H1 (cell line): ENCODE measurements at places on chromosomes 11 and 22.

GRCh38 chr11:64771861-64772260, 6.5 kb downstream of the SF1 start:
- DNase-seq: no peak

- no peak for DNase-seq
These were observed 953.0 kb downstream of the KCNA4 start for GRCh38 chr11:29063630-29064361.

GRCh38 chr11:47946682-47947559, 33.4 kb upstream of the PTPRJ start:
- DNase-seq: no peak

DNA sequence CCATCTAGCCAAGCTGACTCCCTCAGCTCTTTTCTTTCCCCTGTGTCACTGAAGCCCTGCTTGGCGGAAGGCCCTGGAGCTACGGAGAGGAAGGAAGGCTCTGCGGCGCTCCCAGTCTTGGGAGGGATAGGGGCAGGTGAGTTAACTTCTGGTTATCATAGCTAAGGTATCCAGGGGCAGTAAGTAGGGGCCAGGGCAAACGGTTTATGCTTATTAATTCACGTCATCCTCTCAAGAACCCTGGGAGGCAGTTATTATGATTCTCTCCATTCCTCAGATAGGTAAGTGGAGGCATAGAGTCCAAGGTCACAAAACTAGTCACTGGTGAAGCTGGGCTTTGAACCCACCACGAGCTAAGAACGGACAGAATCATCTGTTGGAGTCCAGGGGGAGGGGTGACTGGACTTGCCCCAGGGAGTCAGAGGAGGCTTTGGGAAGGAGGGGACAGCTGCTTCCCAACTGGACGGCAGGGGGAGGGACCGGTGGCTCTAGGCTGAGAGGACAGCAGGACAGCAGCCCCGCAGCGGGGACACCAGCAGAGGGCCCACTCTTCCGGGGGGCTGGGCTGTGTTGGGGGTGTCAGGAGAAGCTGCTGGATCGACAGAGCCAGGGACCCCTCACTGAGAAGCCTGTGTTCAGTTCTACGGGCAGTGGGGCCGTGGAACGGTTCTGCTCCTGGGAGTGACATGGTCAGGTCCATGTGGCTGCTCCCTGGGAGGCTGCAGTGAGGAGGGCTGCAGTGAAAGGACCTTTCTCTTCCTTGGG, 3.5 kb downstream of the BAIAP2L2 start:
- DNase-seq: no peak
